Stimulated activated CD8-positive, alpha-beta memory T cell treated with anti-CD3 and anti-CD28 coated beads, Interleukin-15, amount 100 ng/mL, for 24 hours (primary cell): ENCODE measurements at places on chromosomes 6 and 20.

DNA sequence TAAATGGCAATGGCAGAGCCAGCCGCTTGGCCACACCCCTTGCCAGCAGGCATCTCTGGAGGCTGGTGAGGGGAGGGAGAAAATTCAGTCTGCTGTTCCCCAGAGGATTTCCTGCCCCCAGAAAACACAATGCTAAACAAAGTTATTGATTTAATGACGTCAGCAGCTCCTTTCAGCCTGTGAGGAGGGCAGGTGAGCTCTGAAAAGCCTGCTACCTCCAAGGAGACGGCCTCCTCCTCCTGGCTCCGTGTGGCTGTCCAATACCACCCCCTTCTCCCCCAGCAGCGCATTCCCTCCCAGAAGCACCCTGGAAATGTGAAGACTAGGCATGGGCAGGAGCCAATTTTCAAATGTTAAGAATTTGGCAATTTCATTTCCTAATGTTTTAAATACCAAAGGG, 393.1 kb downstream of the ZFAND3 start:
- DNase-seq = no peak

GRCh38 chr6:83231146-83231545, 38.0 kb downstream of the RWDD2A start:
- DNase-seq = no peak

GRCh38 chr6:93562582-93562981, 143.2 kb upstream of the EPHA7 start:
- DNase-seq = no peak

- peak; percentile 67 for DNase-seq
Measured at GRCh38 chr20:290084-290831, at the start of gene C20orf96. Gene C20orf96, minus strand, starts transcription at chr20:290750. Its CDS starts 140 bp downstream, at chr20:290610.
